Right renal pelvis (tissue), 4 donors: ENCODE measurements at places on chromosomes 7 and 10.
A peak's percentile ranks its signal among the peaks of the same experiment; 100 is the strongest.

GRCh38 chr7:117148971-117149370 is 173.9 kb downstream of the WNT2 start:
- DNase-seq: no peak

- no peak for DNase-seq
Observed at GRCh38 chr7:14825912-14826311, 76.6 kb downstream of the DGKB start.

GRCh38 chr7:44590910-44591309 is 8.9 kb upstream of the TMED4 start:
- DNase-seq: no peak

DNA sequence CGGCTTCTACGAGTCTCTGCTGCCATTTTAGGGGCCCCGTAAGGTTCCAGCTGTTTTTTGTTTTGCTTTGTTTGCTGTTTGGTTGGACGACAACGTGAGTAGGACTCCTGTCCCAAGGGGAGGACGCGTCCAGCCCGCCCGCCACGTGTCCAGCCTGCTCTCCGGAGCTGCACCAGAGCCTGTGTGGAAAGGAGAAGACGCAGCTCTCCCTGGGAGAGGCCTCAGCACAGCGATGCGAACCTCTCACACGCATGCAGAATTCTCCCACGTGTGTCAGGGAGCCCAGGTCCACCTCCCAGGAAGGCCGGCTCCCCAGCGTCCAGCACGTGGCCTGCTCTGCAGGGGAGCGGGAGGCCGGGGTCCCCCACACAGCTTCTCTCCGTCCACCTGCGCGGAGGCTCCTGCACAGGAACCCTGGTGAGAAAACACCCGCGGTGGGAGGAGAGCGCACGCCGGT is 36.4 kb upstream of the DNAJB6 start:
- no peak for DNase-seq

DNA sequence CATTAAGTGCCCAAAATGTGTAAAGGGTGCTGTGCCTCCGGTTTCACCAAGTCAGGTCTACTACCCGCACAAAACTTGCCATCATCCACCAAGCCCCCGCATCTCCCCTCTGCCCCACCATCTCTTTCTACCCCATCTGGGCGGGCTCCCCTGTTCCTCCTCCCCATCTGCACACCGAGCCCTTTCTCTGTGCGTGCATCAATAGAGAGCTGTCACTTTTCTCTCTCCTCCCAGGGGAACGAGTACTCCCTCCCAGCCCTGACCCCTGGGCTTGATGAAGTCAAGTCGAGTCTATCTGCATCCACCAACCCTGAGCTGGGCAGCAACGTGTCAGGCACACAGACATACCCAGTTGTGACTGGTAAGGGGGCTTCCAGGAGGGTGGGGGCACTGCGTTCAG is 63.5 kb downstream of the PAX2 start:
- DNase-seq: no peak

GRCh38 chr7:65279795-65280194 is 93.9 kb upstream of the ZNF92 start:
- DNase-seq: no peak

DNA sequence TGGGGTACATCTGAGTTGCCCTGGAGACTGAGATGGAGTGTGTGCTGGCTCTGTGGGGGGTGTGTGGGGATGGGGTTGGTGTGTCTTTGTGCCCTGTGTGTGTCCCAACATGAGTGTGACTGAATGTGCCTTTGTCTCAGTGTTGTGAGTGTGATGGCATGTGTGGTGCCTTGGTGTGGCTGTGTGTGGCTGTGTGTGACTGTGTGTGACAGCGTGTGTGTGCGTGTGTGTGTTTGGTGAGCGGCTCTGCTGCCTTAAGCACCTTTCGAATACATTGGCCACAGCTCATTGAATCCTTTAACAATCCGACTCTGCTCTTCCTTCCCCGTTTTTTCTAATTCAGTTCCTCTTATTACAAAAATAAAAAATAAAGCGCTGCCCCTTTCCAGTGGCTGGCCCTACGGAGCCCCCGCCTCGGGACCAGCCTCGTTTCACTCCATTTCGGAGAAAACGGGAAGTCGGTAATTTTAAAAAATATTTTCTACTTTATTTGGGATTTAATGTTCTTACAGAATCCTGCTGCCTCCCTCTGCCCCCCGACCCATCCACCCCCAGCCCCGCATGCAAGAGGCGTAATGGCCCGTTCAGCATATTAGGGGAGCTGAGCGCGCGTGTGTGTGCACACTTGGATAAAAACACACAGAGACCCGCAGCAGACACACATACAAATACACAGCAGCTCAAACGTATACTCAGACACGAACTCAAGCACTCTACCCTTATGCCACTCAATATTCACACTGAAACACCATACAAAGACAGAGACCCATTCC is 35.5 kb downstream of the HIF1AN start:
- DNase-seq: no peak

DNA sequence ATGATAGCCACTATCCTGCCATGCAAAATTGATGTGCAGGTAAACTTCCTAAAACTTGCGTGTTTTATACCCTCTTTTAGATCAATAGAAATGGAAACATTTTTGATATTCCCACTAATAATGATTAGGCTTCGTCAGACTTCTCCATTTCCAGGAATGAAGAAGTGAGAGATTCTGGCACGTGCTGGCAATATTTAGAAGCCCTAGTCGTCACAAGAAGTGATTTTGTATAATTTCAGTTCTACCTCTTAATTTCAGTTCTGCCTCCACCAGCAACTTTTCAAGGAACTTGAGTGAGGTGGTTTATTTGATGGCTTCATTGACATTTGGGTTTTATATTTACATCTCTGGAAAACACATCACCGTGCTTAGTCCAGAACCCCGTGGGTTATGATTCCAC is 61.9 kb downstream of the MRC1 start:
- no peak for DNase-seq

GRCh38 chr10:106158241-106158640 is 1006.3 kb downstream of the SORCS1 start:
- DNase-seq: no peak

DNA sequence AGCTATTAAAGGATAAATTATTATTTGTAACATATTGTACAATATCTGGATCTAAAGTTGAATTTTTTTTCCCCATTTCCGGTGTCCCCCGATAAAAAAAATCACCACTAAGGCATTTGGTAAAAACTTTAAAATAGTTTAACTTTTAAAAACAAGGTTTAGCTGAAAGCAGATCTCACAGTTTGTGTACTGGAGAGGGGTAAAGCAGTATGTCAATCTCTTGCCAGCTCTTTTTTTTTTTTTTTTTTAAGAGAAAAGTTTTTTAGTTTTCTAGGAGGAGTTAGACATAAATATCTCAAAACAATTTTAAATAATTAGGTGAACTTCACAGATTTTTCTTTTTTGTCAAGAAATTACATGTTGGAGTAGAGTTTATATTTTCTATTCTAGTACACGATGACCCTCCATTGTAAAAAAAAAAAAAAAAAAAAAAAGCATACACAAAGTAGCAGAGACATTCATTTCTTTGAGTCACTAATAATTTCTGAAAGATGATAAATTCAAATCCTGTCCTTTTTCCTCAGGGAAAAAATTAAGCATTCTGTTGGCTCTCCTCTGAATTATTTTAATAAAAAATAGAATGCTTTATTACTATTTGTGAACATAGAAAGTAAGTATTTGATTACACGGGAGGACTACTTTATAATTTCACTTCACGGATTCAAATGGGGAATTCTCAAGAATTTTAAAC is 1.9 kb upstream of the HBP1 start:
- DNase-seq: no peak

DNA sequence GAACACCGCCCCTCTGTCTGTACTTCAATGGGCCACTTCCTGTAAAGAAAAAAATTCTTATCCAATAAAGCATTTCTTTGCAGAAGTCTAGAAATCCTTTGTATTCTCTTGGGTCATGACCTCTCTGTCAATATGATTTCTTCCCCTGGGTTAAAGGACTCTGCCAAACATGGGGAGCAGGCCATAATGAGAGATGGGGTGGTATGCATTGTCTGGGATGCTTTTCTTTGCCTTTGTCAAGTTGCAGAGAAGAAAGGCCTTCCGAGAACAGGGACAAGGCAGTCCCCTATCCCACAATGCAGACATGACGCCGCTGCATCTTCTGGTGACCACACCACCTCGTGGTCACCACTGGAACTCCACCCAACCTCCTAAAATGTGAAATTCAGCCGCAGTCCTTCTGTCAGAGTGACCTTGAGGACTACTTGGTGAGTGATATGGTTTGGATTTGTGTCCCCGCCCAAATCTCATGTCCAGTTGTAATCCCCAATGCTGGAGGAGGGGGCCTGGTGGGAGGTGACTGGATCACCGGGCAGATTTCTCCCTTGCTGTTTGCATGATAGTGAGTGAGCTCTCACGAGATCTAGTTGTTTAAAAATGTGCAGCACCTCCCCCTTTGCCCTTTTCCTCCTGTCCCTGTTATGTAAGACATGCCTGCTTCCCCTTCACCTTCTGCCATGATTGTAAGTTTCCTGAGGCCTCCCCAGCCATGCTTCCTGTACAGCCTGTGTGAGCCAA is 15.2 kb upstream of the FRMPD2 start:
- DNase-seq: peak; percentile 42

DNA sequence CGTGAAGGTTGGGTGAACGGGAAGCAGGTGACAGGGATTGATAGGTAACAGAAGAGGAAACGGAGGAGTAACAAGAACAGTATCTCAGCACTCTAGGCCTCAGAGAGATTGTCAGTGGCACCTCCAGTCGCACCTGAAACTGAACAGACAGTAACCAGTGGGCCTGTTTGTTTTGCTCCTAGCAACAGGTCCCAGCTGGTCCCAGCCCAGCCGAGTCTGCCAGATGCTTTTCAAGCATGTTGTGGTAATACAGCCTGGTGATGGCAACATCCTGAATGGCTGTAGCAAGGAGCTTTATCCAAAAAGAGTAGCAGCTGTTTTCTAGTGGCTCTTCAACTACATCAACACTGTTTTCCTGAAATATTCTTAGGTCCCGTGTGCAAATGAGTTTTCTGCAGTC is 4.7 kb downstream of the CACNB2 start:
- no peak for DNase-seq

DNA sequence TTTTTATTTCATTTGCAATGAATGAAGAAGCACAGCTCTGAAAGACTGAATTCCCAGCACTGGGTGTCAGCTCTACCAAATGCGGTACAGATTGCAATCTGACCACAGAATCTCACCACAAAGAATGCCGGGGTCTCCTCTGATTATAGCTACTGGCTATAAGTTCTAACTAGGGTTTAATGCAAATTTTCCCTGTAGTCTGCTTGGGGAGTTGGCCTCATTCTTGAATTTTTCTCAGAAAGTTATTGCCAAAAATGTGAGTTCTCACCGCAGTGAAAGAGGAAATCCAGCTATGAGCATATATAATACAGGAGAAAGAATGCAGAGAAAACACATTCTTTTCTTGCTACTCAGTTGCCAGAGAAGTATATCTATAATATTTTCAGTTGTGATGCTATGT is 1255.7 kb upstream of the LRRTM3 start:
- no peak for DNase-seq

- no peak for DNase-seq
Observed at GRCh38 chr7:158778471-158778870, 50.8 kb downstream of the ESYT2 start.

DNA sequence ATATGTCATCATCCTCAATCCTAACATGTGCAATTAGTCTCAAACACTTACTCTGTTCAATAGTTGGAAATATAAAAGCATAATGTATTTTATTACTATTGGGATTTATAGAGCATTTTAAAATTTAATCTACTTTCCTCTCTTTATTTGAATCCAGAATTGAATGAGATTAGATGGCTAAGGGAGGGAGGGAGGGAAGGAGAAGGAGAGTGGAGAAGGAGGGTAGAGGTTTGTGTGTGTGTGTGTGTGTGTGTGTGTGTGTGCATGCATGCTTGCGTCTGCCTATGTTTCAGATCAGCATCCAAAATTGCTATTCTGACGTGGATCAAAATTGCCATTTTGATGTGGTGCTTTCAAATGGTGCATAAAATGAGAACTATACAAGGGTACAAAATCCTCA is 90.8 kb downstream of the NRP1 start:
- DNase-seq: no peak

GRCh38 chr10:131694168-131694780 is 206.5 kb upstream of the PPP2R2D start:
- DNase-seq: no peak

GRCh38 chr7:81111781-81112540 is 193.1 kb upstream of the SEMA3C start:
- DNase-seq: no peak

DNA sequence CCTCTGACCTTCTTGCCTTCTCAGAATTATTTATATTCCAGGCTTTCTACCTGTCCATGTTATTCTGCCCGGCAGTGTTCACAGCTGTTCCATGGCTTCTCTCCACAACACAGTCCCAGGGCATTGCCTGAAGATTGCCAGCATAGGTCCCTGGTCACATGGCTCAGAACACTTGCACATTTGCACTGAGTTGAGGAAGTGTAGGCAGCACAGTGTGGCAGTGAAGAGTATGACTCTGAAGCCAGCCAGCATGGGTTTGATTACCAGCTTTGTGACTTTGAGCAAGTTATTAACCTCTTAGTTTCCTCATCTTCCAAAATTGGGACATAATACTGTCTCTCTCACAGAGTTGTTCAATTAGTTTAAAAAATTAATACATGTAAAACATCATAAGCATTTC is 73.2 kb upstream of the NEUROD6 start:
- no peak for DNase-seq

DNA sequence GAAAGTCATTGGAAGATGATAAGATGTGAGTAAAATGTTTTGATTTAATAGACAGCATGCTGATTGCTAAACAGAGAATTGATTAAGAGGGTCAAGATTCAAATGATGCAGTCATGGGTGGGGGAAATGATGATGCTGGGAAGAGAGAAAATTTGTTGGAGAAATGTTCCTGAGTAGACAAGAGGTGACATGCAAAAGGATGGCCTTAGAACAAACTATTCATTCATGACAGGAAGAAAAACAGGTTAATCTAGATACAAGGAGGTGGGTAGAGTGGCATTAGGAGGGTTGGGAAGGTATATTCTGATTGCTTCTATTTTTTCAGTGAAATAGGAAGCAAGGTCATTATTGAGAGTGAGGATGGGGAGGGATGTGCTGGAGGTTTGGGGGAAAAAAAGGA is 146.7 kb downstream of the SEM1 start:
- DNase-seq: no peak

- no peak for DNase-seq
Observed at GRCh38 chr10:43176271-43176670, 38.0 kb downstream of the CSGALNACT2 start.

GRCh38 chr7:142301299-142301698 is 43.4 kb upstream of the PRSS58 start:
- DNase-seq: no peak
